Sigmoid colon (tissue), 7 donors: ENCODE measurements at places on chromosomes 6 and 20.

DNA sequence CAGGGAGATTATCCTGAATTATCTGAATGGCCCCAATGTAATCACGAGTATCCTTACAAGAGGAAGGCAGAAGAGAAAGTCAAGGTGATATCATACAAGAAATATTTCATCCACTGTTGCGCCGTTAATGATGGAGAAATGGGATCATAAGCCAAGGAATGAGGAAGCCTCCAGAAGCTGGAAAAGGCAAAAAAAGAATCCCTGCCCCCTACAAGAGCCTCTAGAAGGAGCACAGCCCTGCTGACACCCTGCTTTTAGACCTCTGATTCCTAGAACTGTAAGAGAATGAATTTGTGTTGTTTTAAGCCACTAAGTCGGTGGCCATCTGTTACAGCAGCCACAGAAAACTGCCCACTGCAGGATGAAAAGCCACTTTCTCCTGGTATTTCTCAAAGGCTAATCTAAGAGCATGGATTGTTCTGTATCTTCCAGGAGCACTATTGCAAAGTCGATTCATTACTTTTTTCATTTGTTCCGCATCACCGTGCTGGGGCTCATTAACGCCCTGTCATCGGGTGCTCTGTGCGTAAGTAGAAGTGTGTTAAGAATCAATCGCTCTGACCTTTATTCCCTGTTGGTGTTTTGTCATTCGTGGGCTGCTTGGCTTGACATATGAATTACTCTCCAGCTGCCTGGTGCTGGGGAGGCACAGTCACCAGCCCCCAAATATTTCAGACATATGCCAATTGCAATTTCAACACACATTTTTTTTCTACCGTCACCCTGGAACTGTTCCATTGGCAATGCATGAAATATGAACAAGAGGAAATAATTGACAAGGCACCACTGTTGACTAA is 117.0 kb downstream of the PCSK2 start:
- no peak for DNase-seq

GRCh38 chr20:25508083-25508770 is 77.1 kb downstream of the NINL start:
- DNase-seq = no peak

- no peak for DNase-seq
Measured at GRCh38 chr6:107864226-107865127, 40.4 kb upstream of the SCML4 start.

DNA sequence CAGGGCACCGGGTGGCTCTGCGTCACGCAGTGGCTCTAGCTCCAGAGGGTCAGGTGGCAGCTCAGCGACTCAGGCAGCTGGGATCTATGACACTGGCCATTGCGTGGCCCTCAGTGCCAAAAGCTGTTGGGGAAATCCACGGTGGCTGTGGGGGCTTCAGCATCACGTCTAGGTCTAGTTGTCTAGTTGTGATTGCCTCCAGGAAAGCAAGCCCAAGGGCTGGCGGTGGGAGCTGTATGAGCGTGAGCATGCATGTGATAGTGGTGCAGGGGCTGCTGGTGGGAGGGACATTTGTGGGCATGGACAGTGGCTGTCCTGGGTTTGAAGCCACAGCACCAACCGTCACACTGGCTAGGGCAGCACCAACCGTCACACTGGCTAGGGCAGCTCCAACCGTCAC is 191.4 kb downstream of the THBS2 start:
- DNase-seq = no peak

GRCh38 chr20:35899064-35899463 is 55.2 kb downstream of the SCAND1 start:
- no peak for DNase-seq
